Dorsolateral prefrontal cortex (tissue), 122 donors: ENCODE measurements at places on chromosomes 11 and 22. TPM values are rescaled to one million over a fixed set of nuclear protein-coding genes. Genes with fewer than 3 reads are reported as not detected.

SOX10 gene
- 85.3 TPM for total RNA-seq

DNA sequence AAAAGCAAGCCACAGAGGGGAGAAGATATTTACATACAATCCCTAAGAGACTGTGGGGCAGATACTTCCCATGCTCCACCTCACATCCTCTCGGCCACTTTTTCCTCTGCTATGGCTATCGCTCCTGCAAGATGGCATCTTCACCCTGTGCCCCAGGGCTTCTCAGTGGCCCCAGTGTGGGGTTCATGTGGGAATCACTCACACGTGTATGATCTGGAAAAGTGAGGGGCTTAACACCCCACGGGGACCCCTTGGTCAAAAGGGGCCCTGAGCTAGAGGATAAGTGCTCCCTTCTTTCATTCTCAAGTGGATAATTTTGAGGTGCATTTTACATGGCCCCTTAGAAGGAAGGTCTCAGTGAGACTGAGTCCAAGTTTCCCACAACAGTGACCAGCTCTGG is 28.7 kb downstream of the C11orf58 start:
- DNase-seq: no peak

GRAP2 gene
- total RNA-seq: not detected

ARHGAP20 gene
- total RNA-seq: 7.1 TPM

DNA sequence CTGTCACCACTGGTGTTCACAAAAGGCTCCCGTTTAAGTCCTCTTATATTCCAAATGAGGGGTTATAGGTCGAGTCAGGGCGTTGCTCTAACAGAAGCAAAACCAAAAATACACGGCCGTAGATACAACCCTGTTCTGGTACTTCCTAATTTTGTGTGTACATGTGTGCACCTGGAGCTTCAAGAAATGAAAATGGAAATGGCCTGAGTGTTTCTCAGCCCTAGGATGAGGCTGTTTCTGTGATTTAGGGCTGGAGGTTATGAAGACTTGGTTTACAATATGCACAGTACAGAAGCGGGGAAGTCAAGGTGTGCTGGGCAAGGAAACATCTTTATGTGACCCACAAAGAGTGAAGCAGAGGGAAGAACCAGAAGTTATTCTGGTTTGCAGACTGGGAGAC is 110.4 kb upstream of the OR4B1 start:
- no peak for DNase-seq

TYR gene
- not detected for total RNA-seq

GRCh38 chr11:65051398-65051858 is 6.9 kb downstream of the NAALADL1 start:
- DNase-seq: no peak

FTH1 gene
- 3,289 TPM for total RNA-seq
